ENCODE measurements at places on chromosomes 2 and 18.
A peak's percentile ranks its signal among the peaks of the same experiment; 100 is the strongest.

DNA sequence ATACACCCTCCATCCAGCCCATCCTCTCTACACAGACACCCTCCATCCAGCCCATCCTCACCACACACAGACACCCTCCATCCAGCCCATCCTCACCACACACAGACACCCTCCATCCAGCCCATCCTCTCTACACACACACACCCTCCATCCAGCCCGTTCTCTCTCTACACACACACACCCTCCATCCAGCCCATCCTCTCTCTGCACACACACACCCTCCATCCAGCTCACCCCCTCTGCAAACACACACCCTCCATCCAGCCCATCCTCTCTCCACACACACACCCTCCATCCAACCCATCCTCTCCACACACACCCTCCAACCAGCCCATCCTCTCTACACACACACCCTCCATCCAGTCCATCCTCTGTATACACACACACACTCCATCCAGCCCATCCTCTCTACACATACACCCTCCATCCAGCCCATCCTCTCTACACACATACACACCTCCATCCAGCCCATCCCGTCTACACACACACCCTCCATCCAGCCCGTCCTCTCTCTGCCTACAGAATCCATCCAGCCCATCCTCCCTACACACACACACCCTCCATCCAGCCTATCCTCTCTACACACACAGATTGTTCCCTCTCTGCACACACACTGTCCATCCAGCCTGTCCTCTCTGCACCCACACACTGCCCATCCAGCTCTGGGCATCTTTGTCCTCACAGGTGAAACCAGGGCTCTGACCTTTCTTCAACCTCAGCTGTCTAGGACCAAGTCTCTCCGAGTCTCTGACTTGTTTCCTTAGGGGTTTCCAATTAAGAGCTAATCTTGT lies 81.2 kb downstream of the EIPR1 start:
- no peak for DNase-seq

GRCh38 chr2:135586148-135586547 lies 54.9 kb downstream of the R3HDM1 start:
- no peak for DNase-seq

DNA sequence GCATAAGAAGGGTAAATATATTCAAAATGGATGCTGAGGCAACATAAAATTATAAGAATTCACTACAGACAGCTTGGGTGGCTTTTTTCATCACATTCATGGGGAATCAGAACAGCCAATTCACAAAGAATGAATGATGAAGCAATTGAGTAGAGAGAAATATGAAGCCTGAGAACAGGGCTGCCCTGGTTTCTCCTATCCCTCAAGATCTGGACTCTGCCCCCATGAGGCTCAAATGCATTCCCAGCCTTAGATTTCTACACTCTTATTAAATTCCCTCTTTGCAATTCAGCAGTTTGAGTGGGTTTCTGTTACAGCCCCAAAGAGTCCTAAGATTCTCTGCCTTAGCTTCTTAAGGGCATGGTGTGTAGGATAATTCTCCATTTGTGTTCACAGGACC lies 172.5 kb downstream of the MAIP1 start:
- DNase-seq = peak; percentile 16

DNA sequence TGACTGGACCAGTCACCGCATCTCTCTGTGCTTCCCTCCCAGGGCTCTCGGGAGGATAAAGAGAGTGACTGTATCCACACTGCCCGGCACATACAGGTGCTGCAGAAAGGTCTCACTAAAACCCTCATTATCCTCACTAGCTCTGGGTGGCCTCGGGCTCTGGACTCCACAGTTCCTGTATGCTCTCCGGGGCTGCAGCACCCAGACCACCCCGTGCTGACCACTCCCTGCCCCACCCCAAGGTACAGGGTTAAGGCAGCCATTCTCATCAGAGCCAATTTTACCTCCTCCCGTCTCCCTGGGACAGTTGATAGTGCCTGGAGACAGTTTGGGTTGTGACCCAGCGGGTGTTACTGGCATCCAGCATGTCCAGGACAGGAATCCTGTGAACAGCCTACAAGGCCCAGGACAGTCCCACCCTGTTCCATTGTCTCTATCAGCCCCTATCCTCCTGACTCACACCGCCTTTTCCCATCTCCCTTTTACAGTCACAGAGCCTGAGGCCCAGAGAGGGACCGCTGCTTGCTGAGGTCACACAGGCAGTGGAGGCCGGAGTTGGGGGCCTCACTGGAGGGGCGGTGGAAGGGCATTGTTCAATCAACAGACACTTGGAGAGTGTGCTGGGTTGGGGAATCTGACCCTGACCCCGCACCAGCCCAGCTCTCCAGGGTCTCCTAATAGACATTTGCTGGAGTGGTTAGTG lies 1.7 kb downstream of the ZAP70 start:
- DNase-seq = no peak

- DNase-seq = no peak
These were observed 26.7 kb downstream of the TANC1 start for GRCh38 chr2:158994920-158995676.

DNA sequence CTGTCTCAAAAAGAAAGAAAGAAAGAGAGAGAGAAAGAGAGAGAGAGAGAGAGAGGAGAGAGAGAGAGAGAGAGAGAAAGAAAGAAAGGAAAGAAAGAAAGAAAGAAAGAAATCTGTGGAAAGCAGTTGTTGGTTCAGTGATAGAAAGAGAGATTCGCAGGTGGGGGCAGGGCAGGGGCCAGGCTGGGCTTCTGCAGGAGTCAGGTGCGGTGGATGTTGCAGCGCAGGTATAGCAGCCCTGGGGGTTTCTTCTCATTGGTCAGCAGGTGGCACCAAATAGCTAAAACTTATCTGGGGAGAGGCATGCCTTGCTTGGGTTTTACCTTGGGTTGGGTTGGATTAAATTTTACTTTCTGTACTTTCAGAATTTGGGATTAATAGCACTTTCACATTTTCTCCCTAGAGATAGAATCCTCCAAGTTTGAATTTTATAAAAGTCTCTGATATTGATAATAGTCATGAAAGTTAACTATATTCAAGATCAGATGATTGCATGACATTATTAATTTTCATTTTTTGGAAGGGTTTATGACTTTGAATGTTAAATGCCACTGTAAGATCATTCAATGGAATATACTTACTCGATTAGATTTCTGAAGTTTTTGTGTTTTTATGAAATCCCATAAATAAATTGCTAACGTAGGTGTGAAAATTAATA lies 66.6 kb downstream of the SPTBN1 start:
- no peak for DNase-seq

DNA sequence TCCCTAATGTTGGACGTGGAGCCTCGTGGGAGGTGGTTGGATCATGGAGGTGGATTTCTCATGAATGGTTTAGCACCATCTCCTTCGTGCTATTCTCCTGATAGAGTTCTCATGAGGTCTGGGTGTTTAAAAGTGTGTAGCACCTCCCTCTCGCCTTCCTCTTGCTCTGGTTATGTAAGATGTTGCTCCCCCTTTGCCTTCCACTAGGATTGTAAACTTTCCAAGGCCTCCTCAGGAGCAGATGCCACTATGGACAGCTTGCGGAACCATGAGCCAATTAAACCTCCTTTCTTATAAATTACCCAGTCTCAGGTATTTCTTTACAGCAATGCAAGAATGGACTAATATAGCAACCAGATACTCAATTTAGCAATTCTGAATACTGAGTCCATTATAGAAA lies 82.4 kb upstream of the PELI1 start:
- no peak for DNase-seq

- no peak for DNase-seq
These were observed 172.2 kb upstream of the SETBP1 start for GRCh38 chr18:44508474-44508873.

GRCh38 chr2:102975996-102976975 lies 214.5 kb downstream of the TMEM182 start:
- DNase-seq = no peak

- no peak for DNase-seq
These were observed 57.6 kb downstream of the DPYSL5 start for GRCh38 chr2:26905341-26906198.

DNA sequence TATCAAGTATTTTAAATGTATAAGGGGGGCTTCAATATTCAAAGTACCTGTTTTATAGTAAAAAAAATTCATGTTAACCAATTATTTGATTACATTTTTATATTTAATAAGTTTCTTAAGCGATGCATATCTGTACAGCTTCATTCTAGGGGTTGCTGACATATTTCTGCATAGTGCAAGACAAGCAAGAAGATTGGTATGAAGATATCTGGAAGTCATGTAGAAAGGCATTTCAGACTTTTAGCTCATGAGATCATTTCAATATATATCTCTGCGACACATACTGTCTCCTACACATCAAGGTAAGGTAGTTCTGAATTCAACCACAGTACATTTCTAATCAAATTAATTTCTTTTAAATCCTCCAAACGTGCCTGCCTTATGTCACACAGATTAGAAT lies 73.1 kb downstream of the MEMO1 start:
- DNase-seq = no peak

- no peak for DNase-seq
These were observed 51.3 kb upstream of the SLC1A4 start for GRCh38 chr2:64937687-64938491.

GRCh38 chr2:216693414-216694080 lies 1.8 kb downstream of the IGFBP5 start:
- DNase-seq = no peak

- no peak for DNase-seq
These were observed 39.9 kb downstream of the KIF1A start for GRCh38 chr2:240780023-240780700.

DNA sequence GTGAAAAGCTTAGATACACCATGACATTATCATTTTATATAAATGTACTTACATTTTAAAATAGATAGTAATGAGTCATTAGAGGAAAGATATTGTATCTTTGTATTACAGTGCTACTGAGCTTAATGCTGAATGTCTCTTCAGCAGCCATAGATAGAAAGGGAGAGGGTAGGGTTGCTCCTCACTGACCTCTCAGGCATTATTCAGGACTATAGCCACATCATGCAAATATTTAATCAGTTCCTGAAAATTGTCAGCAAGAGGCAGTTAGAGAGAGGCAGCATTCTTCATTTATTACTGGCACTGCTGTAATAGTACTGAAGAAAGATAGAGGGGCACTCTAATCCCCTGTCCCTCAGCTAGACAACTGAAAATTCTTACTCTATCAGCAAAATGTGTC lies 242.0 kb upstream of the TANK start:
- no peak for DNase-seq

- no peak for DNase-seq
These were observed 882.7 kb upstream of the CHAC2 start for GRCh38 chr2:52884761-52885352.

DNA sequence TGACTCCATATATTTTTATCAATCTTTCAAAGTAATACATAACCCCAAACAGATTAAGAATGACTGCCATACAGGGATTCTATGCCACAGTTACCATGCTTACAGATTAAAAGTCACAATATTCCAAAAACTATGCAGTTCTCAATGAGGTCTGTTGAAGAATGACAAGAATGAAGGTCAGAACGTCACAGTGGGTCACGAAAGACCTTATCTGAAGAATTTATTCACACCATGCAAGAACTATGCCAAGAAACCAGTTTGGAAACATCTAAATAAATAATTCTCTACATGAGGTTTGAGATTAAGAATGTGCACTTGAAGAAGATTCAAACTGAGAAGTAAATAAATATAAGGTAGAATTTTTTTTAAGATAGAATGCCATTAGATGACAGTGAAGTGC lies 253.3 kb downstream of the EXOC6B start:
- no peak for DNase-seq

GRCh38 chr2:190179754-190180312 lies 117.3 kb upstream of the MSTN start:
- no peak for DNase-seq

- DNase-seq = no peak
These were observed 146.8 kb upstream of the HS6ST1 start for GRCh38 chr2:128465246-128466170.

GRCh38 chr2:11406267-11406957 lies 59.5 kb downstream of the E2F6 start:
- peak; percentile 35 for DNase-seq

DNA sequence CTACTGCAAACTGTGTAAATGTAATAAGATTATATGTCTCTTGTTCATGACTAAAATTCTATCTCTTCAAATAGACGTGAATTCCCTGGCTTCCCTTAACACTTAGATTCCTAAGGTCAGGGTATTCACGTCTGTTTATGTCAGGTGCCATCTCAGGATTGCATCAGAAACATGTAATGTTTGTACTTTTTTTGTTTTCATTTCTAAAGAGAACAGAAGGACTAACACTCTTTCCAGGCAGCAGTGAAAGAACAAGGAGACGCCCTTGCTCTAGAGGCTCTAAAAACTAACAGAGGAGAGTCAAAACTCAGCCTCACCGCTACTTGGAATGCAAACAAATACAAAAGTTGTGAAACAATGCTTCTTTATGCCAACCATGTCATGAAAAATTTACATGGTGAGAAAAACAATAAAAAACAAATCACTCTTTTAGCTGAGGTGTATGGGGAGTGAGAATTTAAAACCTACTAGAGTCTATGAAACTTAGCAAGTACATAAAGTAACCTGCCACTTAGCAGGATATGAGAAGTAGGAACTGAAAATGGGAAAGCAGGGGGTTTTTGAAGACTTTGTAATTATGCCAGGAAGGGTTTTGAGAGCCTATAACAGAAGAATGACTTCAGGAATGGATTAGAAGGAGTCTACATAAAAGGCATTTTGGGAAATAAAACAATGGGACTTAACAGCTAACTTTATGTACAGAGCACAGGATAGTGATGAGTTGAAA lies 522.7 kb downstream of the THSD7B start:
- DNase-seq = peak; percentile 71

- no peak for DNase-seq
These were observed 522.9 kb upstream of the TNP1 start for GRCh38 chr2:217382794-217383193.

GRCh38 chr18:39149211-39149806 lies 1583.7 kb upstream of the CELF4 start:
- DNase-seq = no peak

- DNase-seq = no peak
These were observed 100.3 kb downstream of the DAW1 start for GRCh38 chr2:227971619-227972230.

- DNase-seq = peak; percentile 75
These were observed 918 bp upstream of the NABP1 start for GRCh38 chr2:191676790-191677645.

- no peak for DNase-seq
These were observed 142.7 kb downstream of the FIGN start for GRCh38 chr2:163592954-163593622.

DNA sequence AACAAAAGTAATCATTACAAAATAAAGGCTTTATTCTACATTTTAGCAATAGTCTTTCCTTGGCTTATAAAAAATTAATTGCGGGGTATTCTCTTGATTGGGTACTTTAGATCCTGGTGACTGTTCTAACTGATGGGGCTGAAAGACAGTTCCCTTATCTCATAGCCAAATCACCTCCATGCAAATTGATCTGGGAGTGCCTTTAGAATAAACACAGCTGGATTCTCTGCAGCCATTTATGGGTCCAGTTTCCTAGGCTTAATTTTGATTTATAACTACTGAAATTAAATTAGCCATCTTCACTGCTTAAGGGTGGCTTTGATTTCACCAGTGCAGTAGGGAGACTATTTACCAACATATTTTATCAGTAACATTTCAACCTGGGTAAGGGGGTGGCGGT lies 337.1 kb downstream of the NRXN1 start:
- DNase-seq = no peak

- DNase-seq = no peak
These were observed at the start of gene ABHD1 for GRCh38 chr2:27123302-27124150. ABHD1 (plus strand) TSS chr2:27123815; CDS start chr2:27123949, 134 bp downstream.

- DNase-seq = no peak
These were observed 335.2 kb downstream of the IRS1 start for GRCh38 chr2:226464380-226464779.

- peak; percentile 55 for DNase-seq
These were observed 359.9 kb upstream of the FANCL start for GRCh38 chr2:58601017-58601416.
